Thoracic aorta (tissue), 2 donors: ENCODE measurements at places on chromosomes 16 and 17.

DNA sequence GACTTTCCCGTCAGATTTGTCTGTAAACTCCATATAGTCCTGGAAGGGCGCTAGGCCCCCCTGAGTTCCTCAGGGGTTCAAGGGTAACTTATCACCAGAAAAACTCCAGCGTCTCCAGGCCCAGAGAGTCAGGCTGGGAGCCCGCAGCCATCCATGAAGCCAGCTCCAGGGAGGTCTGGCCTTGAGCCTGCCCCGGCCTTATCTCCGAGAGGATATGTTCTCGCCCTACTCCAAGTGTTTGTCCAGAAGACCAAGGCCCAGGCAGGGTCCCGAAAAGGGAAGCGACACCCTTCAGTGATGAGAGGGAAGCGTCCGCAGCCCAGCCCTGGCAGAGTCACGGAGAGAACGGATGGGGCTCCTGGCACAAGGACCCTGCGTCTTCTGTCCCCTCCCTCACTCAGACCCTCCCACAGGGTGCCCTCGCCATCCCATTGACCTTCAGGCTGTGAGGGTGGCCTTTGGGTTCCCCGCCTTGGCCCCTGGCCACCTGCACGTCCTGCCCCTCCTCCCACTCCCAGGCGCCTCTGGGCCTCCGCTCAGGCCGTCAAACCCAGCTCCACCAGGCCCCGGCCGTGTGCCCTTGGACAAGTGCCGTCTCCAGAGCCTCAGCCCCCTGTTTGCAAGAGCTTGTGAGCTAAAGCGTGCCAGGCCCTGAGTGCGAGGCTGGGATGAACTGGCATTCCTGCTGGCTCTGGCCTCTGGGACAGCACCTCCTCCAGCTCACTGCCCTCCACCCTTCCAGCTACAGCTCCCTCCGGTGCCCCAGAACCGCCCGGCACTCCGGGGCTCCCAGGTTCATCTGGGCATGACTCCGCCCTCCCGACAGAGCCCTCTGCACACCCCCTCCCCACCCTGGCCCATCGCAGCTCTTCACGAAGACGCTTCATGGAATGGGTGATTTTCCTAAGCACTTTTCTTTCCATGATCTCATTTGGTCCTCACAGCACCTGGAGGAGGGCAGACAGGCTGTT is 83.4 kb downstream of the ZDHHC7 start:
- DNase-seq, result no peak

DNA sequence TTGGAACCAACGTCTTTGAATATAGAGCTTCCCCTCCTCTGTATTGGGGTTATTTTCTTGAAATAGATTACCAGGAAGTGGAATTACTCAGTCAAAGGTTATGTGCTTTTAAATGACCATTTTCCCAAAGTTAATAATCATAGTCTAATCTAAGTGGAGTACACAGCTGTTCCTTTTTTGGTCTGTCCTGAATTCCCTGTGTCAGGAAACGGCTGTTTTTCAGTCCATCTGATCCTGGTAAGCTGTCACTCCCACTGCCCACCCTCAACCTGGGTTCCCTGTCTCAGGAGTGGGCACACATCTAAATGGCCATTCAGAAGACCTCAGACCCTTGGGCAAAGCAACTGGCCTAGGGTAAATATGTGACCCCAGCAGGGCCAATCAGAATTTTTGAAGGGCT is 57.6 kb upstream of the KSR1 start:
- no peak for DNase-seq

DNA sequence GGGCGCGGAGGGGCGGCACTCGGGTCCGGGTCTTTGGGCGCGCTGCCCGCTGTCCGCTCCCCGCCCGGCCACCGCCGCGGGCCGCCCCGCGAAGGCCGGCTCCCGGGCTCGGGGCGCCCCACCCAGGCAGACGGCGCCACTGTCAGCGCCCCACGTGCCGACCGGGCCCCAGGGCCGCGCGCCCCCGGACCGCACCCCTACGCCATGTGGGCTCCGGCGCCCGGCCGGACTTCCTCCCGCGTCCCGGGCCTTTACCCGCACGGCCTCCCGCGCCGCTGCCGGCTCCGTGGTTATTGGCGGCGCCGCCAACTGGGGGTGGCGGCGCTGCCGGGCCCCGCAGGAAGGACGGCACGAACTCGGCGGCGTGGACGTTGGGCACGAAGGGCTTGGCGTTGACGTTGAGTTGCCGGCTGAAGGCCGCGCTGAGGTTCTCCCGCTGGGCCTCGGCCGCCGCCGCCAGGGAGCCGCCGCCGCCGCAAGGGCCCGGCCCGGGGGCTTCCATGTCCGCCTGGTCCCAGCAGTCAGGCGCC is 577 bp downstream of the GSPT1 start:
- no peak for DNase-seq

DNA sequence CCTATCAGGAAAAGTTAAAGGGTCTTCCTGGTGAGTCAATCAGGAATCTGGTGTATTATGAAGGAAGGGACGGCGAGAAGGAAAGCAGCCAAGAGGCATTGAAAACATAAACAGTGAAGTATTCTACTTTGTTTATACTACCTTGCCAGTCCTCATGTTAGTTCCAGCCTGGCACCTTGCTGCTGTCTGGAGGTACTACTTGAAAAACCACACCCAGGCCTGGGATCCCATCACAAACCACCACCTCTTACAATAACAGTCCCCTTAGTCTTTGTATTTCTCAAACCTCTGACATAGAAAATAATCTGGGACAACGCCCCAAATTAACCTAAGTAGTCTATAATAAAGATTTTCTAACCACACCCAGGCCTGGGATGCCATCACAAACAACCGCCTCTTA is 676.7 kb upstream of the SOX9 start:
- DNase-seq, result no peak

- DNase-seq, result no peak
These were observed 612.1 kb downstream of the MAF start for GRCh38 chr16:78988361-78988969.

- no peak for DNase-seq
These were observed 48.0 kb downstream of the ACTG1 start for GRCh38 chr17:81464586-81464985.

DNA sequence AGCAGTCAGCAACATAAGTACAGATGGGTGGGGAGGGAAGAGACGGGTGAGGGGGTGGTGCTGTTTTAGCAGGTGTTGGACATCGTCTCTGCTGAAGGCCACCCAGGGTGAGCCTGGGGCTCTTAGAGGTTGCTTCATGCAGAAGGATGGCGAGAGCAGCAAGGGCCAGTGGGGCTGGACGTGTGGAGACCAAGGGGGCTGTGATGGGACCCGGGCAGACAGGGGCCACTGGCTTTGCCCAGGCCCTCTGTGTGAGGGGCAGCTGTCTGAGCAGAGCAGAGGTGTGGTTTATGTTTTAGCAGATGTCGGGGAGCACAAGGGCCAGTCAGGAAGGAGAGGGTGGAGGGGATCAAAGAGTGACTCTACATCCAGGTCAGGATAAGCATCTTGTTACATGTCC is 4.8 kb downstream of the NARF start:
- DNase-seq, result no peak

- DNase-seq, result no peak
These were observed 76.4 kb downstream of the SMG6 start for GRCh38 chr17:2227025-2227699.

GRCh38 chr17:44467108-44467507 is 36.1 kb downstream of the GPATCH8 start:
- DNase-seq, result no peak

DNA sequence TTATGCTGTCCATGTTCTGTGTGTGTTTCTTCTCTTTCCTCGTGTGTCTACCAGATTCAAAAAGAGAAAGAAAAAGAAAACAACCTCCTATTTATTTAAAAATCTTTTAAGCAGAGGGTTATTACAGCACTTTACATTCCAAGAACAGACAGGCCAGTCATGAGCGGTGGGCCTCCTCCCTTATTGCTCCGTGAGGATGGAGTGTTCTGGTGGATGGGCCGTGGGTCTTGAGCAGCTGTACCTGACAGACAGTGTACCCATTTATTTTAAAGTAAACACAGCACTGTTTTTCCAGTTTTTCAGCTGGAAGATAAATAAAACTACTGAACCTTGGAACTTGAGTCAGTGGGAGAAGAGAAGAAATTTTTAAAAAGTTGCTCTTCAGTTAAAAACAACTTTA is 52.4 kb downstream of the WWP2 start:
- no peak for DNase-seq

DNA sequence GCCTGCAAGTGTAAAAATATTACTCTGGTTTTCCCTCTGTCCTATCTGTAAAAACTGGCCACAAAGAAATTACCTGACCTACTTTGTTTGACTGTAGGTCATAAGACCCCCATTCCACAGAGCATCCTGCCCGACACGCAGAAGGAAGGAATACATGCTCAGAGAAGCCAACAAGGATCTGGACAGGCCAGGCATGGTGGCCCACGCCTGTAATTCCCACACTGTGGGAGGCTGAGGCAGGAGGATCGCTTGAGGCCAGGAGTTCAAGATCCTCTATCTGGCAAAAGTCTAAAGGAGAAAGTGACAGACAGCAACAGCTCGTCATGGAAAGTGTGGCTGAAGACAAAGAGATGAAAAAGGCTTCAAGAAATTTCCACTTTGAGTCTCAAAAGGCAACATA is 78.2 kb upstream of the RNU2-1 start:
- DNase-seq, result no peak

- DNase-seq, result no peak
These were observed 43.7 kb upstream of the ZNF750 start for GRCh38 chr17:82883419-82884031.

GRCh38 chr16:53058441-53058840 is 3.6 kb downstream of the CHD9 start:
- DNase-seq, result no peak
